ENCODE measurements at places on chromosomes 13 and 19. TPM values are rescaled to one million over a fixed set of nuclear protein-coding genes. Genes with fewer than 3 reads are reported as not detected.

EXOC3L2 gene
- not detected for total RNA-seq

TYK2 gene
- 41.4 TPM for total RNA-seq

ZNF555 gene
- 8.8 TPM for total RNA-seq

DHDH gene
- 1.6 TPM for total RNA-seq

TMEM145 gene
- not detected for total RNA-seq

NTF4 gene
- 5.5 TPM for total RNA-seq

PCDH9 gene
- total RNA-seq: 0.93 TPM

TNFSF13B gene
- 2.6 TPM for total RNA-seq

SLC25A41 gene
- 0.21 TPM for total RNA-seq

ERCC1 gene
- 36.2 TPM for total RNA-seq

All from nasal cavity respiratory epithelium epithelial cell of viscerocranial mucosa (primary cell).